SHP77 (cell line): ENCODE measurements at places on chromosomes 2 and 18.

GRCh38 chr2:151649966-151650365, 84.3 kb downstream of the NEB start:
- DNase-seq = no peak

GRCh38 chr2:223722226-223722625, 115.2 kb downstream of the AP1S3 start:
- DNase-seq = no peak

GRCh38 chr2:200871151-200871550, 6.7 kb upstream of the CLK1 start:
- no peak for DNase-seq

GRCh38 chr2:46942143-46942526, 26.5 kb upstream of the MCFD2 start:
- DNase-seq = no peak

DNA sequence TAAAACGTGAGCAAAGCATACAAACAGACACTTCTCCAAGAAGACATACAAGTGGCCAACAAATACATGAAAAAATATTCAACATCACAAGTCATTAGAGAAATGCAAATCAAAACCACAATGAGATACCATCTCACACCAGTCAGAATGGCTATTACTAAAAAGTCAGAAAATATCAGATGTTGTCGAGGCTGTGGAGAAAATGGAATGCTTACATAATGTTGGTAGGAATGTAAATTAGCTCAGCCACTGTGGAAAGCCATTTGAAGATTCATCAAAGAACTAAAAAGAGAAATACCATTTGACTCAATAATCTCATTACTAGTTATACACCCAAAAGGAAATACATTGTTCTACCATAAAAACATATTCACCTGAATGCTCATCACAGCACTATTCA, 825.7 kb downstream of the SUCLG1 start:
- DNase-seq = no peak

- no peak for DNase-seq
Measured at GRCh38 chr2:12257476-12257875, 459.3 kb upstream of the TRIB2 start.

DNA sequence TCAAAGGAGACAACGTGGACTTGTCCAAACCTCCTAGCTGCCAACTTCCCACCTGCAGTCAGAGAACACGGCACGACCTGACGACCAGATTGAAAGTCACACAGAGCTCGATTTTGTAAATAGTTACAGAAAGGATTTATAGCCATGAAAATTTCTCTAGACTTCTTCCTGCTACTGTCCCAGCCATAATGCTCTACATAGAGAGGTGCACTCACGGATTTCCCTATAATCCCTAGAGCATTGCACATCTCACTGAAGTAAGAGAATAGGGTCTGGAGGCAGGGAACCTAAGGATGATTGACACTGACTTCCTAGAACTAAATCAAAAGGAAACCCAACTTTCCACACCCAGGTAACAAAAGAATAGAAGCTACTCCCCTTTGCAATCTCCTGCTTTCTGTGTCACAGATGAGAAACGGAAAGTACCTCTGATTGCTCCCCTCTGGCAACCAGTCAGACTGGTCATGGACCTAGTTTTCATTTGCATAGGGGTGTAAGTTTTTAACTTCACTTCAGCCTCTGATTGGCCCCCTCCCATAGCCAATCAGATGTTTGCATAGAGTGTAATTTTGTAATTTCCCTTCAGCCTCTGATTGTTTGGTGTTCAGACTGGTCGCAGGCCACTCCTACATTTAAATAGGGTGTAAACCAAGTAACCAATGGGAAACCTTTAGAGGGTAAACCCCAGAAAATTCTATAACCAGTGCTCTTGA, 58.6 kb upstream of the FBXO11 start:
- no peak for DNase-seq

GRCh38 chr2:180238729-180239128, 231.6 kb upstream of the CWC22 start:
- no peak for DNase-seq
